Stimulated activated CD4-positive, alpha-beta T cell treated with anti-CD3 and anti-CD28 coated beads, Interleukin-15, amount 100 ng/mL, for 1 hour (primary cell): ENCODE measurements at places on chromosomes 6 and 20.

DNA sequence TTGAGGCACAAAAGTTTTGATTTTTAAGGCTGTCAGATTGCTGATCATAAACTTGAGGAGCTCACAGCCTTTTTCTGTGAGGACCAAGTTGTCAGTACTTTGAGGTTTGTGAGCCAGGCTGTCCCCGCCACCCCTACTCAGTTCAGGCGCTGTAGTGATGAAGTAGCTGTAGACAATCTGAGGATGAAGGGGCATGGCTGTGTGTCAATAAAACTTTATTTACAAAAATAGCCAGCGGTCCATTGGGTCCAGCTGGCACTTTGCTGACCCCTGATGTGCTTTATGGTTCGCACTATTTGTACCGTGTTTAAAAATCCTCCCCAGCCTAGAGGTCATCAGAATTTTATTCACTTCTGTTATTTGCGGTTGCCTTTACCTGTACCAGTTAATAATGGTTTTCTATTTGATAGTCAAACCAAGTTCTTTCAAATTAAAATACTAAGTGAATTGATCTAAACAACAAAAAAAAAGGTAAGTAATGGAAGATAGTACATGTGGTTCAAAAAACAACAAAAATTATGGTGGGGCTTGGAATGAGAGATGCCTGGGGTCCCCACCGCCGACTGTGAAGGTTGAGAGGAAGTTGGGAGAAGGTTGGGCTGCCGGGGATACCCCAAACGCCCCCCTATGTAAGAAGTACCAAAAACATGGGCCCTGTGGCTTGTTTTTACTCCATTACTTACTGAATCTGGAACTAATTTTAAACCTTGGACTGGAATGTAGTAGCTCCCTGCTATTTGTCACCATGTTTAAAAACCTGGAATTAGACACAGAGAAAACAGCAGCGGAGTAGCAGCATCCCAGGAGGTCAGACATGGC, 123.6 kb downstream of the SYCP2 start:
- DNase-seq, result no peak

- no peak for DNase-seq
These were observed 9.1 kb downstream of the ATP9A start for GRCh38 chr20:51758978-51759544.

- DNase-seq, result no peak
These were observed 736.6 kb downstream of the KIF16B start for GRCh38 chr20:15836634-15837033.

DNA sequence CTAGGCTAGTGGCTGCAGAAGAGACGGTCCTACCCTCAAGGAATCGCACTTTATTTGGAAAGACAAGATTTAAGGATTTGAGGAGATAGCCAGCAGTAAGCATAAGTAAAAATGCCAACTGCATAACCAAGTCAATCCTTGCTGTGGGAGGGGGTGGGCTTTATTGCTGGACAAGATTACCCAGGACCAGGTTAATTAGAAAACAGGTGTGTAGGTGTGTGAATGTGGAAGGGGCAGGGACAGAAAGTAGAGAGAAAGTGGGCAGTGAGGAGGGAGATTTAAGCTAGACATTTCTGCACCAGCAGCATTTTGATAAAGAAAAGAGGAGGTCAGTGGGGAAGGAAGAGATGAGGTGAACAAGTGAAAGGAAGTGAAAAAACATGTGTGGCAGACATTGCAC, 89.7 kb upstream of the OGFRL1 start:
- no peak for DNase-seq

DNA sequence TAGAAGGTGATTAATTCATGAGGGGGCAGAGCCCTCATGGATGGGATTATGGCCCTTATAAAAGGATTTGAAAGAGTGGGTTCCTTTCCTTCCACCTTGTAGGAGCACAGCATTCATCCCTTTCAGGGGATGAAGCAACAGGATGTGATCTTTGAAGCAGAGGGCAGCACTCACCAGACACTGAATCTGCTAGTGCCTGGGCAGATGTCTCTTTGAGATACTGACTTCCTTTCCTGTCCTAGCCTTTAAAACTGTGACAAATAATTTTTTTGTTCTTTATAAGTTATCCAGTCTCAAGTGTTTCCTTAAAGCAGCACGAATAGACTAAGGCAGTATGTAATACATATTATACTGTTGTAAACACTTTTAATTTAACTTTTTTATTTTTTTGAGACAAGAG, 538.6 kb upstream of the RNF217 start:
- no peak for DNase-seq

DNA sequence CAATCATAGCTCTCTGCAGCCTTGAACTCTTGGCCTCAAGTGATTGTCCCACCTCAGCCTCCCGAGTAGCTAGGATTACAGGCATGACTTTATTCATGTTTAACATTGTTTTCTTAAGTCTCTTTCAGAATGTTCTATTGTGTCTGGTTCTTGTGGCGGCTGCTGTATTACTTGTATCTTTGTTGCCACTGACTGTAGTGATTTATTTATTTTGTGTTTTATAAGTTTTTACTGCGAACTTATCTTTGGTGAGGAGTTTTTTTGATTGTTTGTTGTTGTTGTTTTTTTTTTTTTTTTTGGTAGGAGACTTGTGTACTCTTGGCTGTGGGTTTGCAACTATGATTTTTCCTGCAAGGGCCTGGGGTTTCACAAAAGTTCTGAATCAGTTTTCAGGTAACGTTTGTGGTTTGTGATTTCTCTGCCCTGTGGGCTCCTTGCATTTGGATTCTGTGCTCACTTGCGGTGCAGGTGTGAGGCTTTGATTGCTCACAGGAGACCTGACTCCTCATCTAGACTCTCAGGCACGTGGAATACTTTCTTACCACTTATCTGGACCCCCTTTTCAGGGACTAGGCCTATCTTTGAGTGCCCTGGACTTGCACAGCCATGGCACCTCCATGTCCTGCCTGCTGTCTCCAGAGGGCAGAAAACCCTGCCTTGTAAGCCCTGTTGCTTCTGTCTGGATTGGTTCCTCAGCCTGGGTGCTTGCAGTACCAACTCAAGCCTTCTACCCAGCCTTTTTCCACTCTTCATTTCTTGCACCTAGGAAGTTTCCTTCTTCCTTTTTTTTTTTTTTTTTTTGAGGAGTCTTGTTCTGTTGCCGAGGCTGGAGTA, 25.2 kb downstream of the KIF25 start:
- no peak for DNase-seq

- no peak for DNase-seq
These were observed 30.4 kb downstream of the FYN start for GRCh38 chr6:111842891-111843290.

DNA sequence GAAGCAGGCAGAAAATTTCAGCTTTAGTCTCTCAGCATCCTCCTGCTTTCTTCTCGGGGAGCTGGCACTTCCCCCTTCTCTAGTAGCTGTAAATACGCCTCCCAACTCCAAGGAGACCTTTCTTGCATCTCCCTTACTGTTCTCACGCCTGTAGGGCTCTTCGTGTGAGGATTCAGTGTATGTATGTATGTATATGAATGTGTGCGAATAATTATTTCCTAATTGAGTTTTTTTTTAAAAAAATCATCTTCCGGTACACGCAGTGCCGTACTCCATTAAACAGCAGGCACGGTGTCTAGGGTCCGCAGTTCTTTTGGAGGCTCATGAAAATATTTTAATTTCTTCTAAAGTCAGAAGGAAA, 85.4 kb downstream of the HFE start:
- no peak for DNase-seq

DNA sequence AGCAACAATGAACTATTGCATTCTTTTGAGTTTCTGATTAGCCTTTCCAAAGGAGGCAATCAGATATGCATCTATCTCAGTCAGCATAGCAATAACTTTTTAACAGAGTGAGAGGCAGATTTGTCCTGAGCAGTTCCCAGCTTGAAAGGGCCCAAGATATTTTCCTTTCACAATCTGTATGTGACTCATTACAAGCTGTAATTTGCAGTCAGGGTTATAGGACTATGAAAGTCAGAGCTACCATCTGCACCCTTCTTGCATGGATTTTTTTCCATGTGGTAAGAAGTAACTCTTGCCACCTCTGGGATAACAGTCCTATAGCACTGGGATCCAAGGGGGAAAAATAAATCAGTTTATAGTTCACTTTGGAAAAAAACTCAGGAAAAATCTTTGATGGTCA, 318.2 kb upstream of the RGS17 start:
- DNase-seq, result no peak
